ENCODE measurements at places on chromosomes 6 and 20.

DNA sequence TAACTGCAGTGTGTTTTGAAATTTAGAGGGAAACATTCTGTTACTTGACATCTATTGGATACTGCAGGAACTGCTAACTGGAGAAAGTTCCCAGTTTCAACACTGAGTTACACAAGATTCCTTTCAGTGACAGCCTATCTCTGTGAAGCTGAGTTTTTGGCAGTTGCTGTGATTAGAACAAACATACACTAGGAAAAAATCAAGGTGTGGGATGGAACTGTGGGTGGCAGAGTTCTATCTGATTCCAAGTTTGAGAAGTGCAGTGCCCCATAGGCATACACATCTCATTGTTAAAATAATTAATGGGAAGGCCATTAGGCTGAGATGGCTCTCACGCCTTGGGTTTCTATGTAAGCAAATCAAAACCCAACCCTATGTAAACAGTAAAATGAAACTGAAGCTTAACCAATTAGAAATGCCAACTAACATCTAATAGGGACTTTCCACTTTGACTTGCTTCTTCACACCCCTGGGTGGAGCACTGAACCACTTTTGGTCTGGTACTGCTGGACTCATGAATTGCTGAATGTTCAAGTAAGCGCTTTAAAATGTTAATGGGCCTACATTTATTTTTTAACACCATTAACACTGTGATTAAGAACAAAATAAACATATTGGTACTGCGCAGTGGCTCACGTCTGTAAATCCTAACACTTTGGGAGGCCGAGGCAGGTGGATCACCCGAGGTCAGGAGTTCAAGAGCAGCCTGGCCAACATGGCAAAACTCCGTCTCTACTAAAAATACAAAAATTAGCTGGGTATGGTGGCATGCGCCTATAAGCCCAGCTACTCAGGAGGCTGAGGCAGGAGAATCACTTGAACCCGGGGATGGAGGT, 55.2 kb upstream of the TBC1D7 start:
- no peak for DNase-seq

DNA sequence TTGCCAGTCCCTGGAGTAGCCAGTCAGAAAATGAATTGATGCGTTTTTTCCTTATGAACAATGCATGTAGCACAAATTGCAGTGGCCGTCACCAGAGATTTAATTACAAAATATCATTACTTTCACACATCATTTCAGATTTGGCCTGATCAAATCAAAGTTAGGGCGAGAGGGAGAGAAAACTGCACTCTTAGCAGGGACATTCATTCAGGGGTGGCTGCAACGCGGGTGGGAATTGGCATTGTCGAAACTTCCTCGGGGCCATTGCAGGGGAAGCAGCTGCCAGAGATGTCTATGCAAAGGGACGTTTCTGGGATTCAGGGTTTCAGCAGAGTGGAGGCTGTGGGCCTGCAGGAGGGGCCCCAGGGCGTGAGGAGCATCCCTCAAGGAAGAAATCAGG, 76.5 kb upstream of the TOP1 start:
- DNase-seq, result no peak

- no peak for DNase-seq
These were observed 27.9 kb downstream of the MANBAL start for GRCh38 chr20:37317316-37317715.

GRCh38 chr6:139640448-139640847, 266.0 kb upstream of the CITED2 start:
- no peak for DNase-seq

DNA sequence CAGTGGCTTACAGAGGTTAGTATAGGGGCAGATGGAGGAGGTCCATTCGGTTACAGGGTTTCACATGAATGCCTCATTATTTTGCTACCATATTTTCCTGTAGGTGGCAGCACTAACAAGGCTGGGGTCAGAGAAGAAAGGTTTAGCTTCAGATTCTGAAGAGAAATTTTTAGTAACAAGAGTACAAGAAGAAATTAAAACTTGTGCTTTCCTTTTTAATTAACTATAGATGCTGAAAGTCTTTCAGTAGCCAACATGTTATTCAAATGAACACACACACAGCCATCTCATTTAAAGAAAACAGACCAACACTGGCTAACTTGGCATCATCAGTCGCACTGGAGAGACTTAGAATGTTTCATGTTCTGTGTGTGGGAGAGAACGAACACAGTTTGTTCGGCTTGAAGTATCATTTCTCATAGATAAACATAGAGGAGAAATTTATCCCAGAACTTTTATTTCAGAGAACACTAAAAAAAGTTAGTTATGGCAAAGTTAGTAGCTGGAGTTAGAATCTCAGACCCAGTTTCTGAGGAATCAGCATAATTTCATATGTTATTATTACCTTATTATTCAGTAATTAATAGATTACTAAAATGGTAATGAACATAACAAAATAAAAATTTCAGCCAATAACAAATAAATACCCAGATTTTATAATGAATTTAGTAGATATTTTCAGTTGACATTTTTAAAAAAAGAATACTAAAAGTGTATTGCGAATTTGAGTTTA, 314.0 kb upstream of the RSPO3 start:
- DNase-seq, result no peak

- no peak for DNase-seq
These were observed 77.3 kb downstream of the GRM4 start for GRCh38 chr6:34068462-34069044.

GRCh38 chr20:17772005-17772343, 72.2 kb downstream of the BANF2 start:
- DNase-seq, result no peak

DNA sequence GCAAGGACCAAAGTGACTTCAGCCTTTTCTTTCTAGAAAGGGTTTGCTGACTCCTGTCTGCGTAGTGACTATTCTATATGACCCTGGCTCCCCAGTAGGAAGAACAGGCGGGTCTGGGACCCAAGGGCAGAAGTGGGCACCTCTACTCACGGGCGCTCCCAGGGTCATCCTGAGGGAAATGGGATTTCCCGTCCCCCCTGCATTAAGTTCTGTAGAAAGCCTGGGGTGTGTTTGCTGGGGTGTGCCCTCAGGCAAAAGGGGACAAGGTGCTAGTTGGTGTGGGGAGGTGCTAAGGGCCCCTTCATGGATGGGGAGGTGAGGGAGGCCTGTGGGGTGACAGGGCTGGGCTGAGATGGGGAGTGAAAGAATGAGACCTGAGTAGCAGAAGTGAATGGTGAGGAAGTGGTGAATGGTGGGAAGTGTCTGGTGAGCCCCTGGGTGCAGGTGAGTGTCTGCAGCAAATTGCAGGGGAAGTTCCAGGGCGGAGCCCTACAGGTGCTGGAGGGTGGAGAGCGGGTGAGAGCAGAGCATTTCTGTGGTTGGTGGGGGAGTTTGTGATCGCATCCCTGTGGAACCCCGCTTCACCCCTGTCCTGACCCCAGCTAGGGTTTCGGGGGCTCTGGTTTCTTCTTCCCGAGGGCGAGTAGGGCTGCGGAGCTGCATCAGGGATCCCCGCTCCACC, 21.1 kb downstream of the RAET1L start:
- DNase-seq, result no peak

GRCh38 chr20:47782076-47782475, 3.2 kb downstream of the SULF2 start:
- DNase-seq, result no peak

GRCh38 chr6:8659404-8660189, 224.3 kb upstream of the SLC35B3 start:
- no peak for DNase-seq

DNA sequence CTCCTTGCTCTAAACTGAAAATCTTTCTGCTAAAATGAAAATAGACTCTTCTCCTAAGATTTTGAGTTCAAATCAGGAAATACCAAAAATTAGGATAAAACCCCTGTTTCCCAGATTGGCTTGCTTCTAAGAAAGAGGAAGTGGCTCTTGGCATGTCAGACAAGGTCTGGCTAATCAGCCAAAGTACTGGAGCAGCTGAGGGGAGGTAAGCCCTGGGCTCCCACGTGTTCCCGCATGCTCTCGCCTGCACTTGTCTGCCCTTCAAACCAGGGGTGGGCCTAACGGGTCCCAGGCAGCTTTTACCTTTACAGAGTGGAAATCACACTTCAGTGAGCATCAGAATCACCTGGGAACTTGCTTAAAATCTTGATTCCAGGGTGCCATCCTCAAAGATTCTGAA, 43.2 kb upstream of the GABRR1 start:
- DNase-seq, result no peak

- DNase-seq, result no peak
These were observed 48.6 kb downstream of the TPD52L1 start for GRCh38 chr6:125201961-125202729.

DNA sequence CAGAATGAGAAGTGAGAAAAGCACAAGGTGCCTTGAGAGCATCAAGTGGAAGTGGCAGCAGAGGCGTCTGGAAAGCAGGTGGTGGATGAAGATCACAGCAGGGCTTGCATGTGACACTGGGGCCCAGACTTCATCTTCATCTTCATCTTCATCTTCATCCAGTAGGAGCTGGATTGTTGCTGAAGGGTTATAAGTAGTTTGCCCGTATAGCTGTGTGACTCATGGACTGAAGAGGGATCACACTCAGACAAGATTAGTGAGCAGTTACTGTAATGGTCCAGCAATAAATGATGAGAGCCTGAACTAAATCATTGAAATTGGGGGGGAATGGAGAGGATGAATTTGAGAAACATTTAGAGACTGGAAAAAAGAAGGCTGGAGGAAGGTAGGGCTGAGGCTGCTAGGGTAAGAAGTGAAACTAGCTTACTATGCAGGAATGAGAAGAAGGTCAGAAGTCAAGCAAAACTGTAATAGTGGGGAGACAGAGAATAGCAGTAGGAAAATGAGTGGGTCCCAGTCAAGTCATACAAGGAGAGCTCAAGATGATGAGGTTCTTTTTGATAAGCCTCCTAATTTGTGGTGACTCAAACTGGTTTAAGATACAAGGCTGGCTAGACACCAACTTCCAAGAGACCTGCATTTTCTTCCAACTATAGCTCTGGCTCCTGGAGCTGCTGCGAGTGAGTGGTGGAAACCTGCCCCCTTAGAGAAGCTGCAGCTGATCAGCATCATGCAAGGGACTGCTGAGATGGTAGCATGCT, 92.3 kb upstream of the BEND6 start:
- no peak for DNase-seq

DNA sequence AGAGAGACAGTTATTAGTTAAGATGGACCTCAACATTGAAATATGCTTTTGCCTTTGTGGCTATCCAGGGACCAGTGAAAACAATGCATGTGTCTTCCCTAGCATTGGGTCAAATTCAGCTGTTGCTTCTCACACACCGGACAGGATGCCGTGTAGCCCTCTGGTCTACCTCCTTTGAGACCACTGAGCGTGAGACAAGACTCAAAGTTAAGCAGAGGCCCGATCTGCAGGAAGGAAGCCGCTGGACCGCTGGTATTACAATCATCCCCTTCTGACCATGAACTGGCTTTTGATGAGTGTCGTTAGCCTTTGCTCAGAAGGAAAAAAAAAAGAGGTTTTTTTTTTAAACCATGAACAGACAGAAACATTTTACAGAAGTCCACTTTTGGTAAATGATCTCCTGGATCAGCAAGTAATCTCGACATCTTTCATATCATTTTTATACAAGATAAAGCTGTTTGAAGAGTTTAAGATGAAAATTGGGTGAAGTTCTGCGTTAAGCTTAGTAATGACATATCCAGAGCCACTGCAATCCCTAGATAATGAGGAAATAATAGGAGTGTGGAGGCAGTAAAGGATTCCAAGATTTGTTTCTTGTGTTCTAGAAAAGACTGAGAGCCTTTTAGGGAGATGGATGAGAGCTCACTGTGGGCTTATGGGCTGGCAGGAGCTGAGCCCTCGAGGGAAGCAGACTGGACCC, 622.8 kb downstream of the QKI start:
- DNase-seq, result no peak

DNA sequence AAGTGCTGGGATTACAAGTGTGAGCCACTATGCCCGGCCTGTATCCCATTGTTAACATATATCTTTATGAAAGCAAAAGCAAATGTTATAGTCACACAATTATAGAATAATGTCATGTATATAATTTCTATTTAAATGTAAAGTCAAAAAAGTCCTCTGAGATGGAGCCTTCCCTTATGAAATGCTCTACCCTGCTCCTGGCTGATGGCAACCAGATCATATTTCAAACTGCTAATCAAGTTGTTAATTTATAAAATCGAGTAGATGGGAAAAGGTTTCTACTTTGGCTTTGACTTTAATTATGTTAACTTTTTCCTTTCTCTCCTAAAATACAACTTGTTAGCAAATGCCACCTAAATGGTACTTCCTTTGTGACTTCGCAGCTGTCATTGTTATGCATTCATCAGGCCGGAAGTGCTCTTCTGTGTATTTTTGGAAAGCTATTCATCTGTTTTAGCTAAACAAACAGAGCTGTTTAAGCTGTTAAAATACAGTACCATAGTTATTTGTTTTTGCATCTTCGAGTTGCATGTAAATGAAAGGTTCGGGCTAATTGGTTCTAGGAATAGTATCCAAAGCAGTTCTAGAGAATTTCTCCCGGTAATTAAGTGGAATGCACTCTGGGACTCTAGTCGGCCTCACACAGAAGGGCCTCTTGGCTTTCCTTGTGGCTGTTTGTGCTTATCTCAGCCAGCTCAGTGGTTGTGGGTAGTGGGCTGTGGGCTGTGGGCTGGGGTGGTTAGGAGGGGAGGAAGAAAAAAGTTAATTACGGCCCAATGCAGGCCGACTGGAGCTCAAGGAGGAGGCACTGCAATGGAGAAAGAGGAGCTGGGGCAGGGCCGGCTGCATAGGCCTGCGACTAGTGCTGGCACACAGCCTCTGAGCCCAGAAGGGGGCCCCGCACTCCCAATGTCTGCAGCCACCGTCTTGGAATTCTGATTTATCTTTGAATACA, 34.8 kb downstream of the SLC35D3 start:
- DNase-seq, result no peak

DNA sequence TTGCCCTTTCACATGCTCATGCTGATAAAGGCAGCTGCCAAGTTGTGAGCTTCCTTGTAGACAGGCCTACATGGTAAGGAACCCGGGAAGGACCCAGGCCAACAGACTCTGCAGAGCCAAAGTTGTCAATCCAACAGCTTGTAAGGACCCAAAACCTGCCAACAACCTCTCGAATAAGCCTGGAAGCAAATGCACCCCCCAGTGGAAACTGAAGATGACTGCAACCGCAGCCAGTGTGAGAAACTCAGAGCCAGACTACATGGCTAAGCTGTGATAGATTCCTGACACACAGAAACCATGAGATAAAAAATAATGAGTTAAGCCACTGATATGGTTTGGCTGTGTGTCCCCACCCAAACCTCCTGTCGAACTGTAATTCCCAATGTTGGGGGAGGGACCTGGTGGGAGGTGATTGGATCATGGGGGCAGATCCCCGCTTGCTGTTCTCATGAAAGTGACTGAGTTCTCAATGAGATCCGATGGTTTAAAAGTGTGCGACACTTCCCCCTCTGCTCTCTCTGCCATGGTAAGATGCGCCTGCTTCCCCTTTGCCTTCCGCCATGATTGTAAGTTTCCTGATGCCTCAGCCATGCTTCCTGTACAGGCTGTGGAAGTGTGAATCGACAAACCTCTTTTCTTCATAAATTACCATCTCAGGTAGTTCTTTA, 18.8 kb upstream of the CLPSL2 start:
- no peak for DNase-seq

GRCh38 chr20:57831326-57831992, 121.6 kb upstream of the PMEPA1 start:
- no peak for DNase-seq
